Right hindlimb (tissue), 1 donor: ENCODE measurements at places on chromosomes 5 and 9.

DNA sequence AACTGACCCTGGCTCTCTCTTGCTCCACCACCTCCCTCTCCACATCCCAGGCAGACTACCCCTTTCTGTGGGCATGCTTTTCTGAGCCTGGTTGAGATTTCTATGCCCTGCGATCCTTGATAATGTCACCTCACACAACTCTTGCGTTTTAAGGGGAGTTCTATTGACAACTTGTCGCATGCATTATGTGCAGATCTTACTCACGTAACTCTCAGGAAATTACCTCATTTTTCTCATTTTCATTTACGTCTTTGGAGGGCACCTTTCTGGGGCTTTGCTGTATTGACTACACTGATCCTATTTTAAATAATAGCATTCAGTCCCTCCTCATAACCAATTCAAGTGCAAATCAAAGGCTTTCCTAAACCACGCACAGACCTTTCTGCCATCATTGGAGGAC is 140.4 kb upstream of the WWC1 start:
- no peak for DNase-seq

- DNase-seq: no peak
Measured at GRCh38 chr9:6681957-6682501, 36.5 kb upstream of the GLDC start.

GRCh38 chr5:58107704-58108103 is 352.2 kb downstream of the PLK2 start:
- DNase-seq: no peak

DNA sequence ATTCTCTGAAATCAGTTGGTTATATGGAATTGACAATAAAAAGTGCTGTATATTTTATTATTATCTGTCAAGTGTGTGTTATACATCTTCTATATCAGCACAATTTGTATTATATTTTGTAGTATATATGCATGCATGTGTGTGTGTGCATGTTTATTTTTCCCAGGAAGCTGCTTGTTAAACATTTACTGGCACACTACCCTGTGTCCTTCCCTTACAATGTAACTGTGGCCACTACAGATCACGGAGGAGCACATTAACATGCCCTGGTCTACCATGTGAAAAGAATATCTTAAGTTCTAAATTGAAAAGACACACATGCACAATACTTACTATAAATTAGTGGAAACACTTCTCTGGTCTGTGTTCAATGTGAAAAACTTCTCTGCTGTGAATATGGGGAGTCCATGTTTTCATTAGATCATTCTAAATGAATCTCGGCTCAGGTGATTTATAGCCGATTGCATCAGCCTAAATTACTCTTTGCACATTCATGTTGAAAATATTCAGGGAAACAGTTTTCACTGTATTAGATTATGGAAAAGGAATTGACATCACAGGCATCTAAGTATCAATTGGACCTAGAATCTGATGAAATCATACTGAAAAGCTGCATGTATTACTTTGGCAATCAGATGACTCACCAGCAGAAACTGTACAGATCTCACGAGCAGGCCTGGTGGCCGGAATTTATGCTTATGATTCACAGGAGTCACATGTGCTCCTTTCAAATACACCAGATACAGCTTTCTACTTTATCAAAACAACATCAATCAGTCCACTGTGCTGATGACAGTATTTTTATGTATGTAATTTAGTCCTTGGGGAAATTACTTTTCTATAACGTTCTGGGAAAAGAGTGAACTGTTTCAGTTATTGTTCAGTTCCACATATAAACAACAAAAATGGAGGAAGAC is 39.4 kb downstream of the LURAP1L start:
- peak; percentile 55 for DNase-seq

GRCh38 chr5:80881726-80882125 is 78.4 kb upstream of the RASGRF2 start:
- DNase-seq: no peak

DNA sequence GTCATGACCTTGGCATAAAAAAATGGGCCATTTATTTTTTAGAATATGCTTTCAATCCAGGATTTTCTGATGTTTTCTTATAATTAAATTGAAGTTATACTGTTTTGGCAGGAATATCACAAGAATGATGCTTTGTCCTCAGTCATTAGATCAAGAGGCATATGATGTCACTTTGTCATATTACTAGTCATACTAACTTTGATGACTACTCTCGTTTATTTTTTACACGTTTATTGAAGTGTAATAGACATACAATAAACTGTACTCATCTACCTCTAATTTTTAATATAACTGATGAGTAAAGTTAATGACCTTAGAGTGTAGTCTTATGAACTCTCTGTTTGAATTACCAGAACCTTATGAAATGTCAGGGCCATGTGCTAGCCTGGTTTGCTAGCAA is 56.4 kb downstream of the PBX3 start:
- no peak for DNase-seq

GRCh38 chr5:15021266-15022046 is 149.9 kb upstream of the ANKH start:
- peak; percentile 44 for DNase-seq

- no peak for DNase-seq
Measured at GRCh38 chr5:10707198-10708142, 53.6 kb downstream of the DAP start.

- no peak for DNase-seq
Measured at GRCh38 chr9:21082671-21083070, 4.9 kb upstream of the IFNB1 start.

DNA sequence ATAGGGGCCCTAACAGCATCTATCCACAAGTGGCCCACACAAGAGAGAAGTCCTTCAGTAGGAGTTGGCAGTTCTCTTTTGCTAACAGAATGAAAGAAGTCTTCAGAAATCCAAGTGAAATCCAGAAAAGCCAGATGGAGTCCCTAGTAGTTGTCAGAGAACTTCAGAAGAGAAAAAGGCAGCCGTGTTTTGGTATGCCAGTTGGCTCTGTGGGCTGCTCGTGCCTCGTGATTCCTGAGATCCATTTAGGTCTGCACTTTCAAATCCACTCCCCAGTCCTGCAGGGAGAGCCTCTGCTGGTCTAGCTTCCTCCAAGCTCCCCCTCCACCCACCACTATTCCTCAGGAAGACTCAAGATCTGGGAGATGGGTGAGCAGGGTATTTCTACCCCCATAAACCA is 69.0 kb downstream of the CFAP90 start:
- no peak for DNase-seq

DNA sequence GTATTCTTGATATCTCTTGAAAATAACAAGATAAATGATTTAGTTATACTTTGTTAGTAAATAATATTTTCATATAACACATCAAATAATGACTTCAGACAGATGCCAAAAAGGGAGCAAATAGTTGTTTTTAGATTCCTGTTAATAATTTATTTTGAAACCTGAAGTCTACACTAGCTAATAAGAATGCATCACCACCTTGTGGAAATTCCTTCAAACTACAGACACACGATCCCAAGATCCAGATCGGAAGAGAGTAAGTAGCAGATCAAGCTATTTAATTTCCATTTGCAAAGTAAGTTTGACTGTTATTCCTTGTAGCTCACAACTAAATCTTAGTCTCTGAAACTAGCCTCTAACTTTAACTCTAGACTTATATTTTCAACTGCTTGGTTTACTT is 35.5 kb upstream of the ISL1 start:
- DNase-seq: no peak

DNA sequence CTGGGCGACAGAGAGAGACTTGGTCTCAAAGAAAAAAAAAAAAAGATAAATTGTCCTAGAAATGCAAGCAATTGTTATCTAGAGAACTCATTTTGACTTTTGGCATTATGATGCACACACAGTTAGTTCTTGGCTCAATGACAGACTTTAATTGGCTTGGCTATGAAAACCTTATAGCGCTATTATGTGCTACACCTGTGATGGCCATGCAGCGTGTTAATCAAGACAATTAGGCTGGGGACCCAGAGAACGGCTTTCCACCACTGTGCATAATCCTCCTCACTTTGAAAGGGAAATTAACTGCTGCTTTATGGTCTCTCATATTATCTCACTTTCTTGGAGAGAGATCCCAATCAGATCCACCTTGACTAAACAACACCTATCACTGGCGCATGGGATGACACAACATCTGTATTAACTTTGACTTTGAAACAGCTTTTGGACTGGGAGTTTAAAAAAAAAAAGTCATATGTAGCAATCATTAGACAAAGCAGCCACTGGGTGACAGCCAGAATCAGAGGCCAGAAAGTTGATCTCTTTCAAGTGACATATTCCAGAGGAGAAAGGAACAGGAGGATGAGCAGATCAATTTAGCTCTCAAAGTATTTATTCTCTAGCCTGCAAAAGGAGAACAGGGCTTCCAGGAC is 132.5 kb downstream of the PPP2R2B start:
- no peak for DNase-seq

DNA sequence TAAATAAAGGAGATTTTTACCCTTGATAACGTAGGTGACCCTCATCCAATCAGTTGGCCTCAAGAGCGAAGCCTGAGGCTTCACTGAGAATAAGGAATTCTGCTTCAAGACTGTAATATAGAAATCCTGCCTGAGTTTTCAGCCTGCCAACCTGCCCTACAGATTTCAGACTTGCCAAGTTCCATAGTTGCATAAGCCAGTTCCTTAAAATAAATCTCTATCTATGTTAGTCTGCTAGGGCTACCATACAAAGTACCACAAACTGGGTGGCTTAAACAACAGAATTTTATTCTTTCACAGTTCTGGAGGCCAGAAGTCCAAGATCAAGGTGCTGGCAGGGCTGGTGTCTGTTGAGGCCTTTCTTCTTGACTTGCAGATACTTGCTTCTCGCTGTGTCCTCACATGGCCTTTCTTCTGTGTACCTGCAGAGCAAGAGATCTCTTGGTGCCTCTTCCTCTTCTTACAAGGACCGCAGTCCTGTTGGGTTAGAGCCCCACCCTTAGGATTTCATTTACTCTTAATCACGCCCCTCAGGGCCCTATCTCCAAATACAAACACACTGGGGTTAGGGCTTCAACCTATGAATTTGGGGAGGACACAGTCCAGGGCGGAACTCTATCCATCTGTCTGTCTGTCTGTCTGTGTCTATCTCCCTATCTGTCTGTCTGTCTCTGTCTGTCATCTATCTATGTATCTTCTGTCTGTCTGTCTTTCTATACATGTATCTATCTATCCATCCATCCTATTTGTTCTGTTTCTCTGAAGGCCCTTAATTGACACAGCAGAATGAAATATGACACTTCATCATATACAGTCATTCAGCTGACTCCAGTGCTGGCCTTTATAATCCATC is 17.0 kb upstream of the CMBL start:
- DNase-seq: no peak

DNA sequence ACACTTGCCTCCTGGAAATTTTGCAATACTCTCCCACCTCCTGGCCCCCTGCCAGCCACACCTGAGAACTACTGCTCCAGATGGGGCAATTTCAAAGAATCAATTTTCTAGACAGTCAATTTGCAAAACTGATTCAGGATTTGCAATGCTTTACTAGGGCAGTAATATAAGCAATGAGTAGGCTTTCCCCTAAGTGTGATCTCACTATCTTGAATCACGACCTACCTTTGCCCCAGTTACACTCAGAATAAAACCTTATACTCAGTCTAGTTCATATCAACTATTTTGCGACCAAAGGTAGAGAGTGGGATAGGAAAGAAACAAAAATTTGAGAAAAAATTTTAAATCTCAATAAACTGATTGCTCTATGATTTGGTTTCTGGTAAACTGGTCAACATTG is 54.4 kb downstream of the DROSHA start:
- DNase-seq: no peak
